Right ventricle myocardium superior (tissue), 1 donor: ENCODE measurements at places on chromosomes 5 and 9. TPM values are rescaled to one million over a fixed set of nuclear protein-coding genes. Genes with fewer than 3 reads are reported as not detected.
A peak's percentile ranks its signal among the peaks of the same experiment; 100 is the strongest.

- no peak for DNase-seq
These were observed 1.1 kb downstream of the LCN1 start for GRCh38 chr9:135522137-135522877.

- peak; percentile 57 for DNase-seq
These were observed 558.7 kb downstream of the ACTL7B start for GRCh38 chr9:108297073-108297472.

DNA sequence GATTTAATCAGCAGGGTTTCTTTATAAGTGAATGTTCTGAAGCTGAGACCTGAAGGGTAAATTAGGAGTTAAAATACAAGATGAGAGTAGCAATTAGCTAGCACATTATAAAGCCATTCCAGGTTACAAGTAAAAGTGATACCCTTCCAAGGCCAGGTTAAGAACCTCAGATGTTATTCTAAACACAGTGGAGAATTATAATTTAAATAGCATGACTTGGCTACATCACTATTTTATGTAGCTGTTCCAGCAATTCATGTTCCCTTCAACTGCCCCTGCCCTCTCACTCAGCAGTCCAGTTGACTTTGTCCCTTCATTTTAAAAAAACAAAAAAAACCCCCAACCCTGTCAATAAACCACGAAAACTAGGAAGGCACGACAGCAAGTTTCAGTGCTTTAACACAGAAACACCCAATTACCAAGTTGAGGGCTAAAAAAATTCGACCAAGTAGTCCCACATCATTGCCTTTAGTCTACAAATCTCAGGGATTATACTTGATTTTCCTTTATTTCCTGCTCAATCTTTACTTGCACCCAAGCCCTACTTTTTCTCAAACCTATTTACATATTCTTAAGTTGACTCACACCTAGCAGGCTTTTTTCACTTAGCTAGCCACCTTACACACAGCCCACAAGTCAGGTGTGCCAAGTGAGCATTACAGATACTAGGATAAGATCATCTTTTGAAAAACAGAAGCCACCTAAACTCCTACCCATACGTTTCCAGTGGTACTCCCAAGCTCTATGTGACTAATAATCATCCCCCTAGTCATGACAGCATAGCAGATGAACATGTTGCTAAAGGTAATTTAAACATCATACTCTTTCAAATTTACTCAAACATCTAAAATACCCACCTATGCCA, 3.4 kb downstream of the RPL37 start:
- DNase-seq = no peak

DNA sequence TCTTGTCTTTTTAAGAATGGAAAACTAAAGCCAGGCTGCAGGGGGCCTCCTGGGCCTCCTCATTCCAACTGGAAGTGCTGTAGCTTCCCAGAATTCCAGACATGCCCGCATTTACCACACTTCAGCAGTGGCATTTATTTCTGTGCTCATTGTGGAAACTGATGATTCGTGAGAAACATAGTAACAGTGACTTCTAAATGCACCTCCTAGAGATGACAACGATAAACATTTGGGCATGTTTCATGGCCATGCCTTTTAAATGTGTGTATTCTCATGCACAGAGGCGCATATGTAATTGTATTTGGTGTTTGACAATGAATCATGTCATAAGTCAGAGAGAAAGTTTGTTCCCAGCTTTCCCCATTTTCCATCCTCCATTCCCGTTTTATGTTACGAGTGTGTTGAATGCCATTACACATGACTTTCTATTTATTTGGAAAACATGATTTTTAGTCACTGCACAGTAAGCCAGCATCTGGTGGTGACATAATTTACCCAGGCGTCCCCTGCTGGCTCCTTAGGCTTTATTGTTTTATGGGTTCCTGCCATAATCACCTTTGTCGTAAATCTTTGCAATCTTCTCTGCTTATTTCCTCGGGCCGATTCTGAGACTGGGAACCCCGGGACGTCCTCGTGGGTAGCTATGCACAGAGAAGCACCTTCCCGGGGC, 68.8 kb upstream of the FCN2 start:
- no peak for DNase-seq

- no peak for DNase-seq
These were observed 35.8 kb downstream of the CDH6 start for GRCh38 chr5:31229266-31229665.

GRCh38 chr9:129078691-129079503, 2.0 kb upstream of the DOLPP1 start:
- DNase-seq = no peak

DNA sequence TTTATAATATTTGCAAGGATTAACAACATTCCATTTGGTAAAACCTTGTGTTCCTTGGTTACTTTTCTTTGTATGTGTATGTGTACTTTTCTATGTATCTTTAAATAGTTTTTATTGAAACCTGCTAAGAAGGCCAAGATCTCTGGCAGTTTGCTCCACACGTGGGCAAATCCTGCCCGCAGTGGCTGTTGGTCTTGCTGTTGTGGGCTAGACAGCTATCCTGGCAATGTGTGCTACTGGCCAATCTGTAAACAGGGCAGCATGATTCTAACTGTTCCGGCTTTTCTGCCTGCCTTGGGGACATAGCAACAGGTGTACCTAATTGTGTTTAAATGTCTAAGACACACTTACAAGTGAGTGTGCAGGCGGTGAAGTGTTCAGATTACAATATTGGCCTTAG, 286.6 kb downstream of the RFX3 start:
- no peak for DNase-seq

- DNase-seq = no peak
These were observed 38.7 kb downstream of the PLEKHG4B start for GRCh38 chr5:130601-131131.

- DNase-seq = peak; percentile 53
These were observed 722 bp downstream of the TBC1D9B start for GRCh38 chr5:179906795-179907555.

GRCh38 chr5:176899946-176900779, 1.0 kb upstream of the HK3 start:
- no peak for DNase-seq

- no peak for DNase-seq
These were observed 411.0 kb downstream of the MAT2B start for GRCh38 chr5:163916376-163916775.

- DNase-seq = no peak
These were observed 3.3 kb downstream of the MUSK start for GRCh38 chr9:110671849-110672248.

GRCh38 chr9:96617439-96618185, 2.0 kb downstream of the CDC14B start:
- DNase-seq = no peak

- DNase-seq = no peak
These were observed 5.5 kb upstream of the STOML2 start for GRCh38 chr9:35108461-35108860.

DNA sequence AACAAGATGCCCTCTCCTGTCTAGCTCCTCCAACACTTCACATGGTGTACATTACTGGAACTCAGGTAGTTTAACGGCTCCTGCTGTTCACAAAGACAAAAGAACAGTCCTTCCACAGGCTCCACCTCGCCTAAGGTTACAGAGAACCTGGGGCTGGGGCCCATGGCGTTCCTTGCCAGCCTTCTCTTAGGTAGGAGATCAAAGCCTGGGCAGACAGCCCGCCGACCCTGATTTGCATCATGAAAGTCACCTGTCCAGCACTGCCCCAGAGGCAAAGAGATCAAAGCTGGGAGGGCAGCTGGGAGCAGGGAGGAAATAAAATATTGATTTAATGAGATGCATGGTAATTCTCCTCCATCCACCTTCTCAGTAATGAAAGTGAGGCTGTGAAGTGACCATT, 115.0 kb upstream of the SLIT3 start:
- no peak for DNase-seq

- DNase-seq = peak; percentile 53
These were observed 32.1 kb downstream of the TRMO start for GRCh38 chr9:97889941-97890887.

DNA sequence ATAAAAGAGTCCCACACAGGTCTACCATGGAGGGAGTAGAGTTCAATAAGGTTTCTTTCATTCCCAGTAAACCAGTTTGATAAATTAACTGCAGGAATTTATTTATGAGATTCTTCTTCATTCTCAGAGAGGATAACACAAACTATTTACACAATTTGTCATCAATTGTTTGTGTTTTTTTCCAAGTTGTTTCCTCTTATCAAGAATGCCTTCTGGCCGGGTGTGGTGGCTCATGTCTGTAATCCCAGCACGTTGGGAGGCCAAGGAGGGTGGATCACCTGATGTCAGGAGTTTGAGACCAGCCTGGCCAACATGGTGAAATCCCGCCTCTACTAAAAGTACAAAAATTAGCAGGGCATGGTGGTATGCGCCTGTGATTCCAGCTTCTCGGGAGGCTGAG, 216.7 kb downstream of the MLLT3 start:
- DNase-seq = no peak

GRCh38 chr5:135831851-135832555, 2.5 kb upstream of the SLC25A48 start:
- DNase-seq = peak; percentile 22

DNA sequence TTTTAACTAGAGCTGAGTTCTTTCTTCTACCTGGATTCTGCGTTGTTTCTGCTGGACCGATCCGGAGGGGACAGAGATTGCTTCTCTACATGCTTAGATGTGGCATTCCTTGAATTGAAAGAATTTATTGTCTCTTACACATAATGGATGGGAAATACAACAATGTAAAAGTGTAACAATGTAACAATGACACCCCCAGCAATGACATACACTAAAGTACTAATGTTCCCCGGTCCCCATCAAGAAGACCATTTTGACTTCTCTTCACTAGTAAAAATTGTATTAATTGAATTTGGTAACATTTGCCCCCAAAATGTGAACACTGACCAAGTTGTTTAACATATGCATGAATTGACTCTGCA, 760.2 kb downstream of the TAF11L14 start:
- DNase-seq = no peak

DNA sequence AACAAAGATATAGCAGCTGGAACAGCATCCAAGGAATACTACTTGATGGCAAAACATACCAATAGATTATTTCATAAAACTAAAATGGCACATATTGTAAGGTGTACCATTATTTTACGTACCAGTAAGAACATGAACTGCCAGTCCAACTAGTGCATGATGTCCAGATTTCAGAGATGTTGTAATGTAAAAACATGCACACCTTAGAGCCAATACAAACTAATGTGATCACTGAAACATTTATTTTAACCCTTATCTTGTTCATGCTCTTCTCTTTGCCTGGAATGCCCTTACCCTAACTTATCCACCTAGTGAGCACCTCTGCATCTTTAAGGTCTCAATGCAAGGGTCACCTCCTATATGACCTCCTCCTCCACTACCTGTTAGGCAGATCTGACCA, 172.0 kb downstream of the GLIS3 start:
- no peak for DNase-seq

Gene NOXA1
- 1.7 TPM for total RNA-seq

Gene SPATA31C2
- total RNA-seq = not detected

Gene PAPPA
- total RNA-seq = 1.2 TPM

Gene SNCAIP
- total RNA-seq = 1.2 TPM

Gene SLC6A7
- not detected for total RNA-seq

Gene CRAT
- 85.4 TPM for total RNA-seq

Gene PPP1R26
- 23.3 TPM for total RNA-seq

Gene TBC1D13
- 16.6 TPM for total RNA-seq

Gene RNF20
- 40.9 TPM for total RNA-seq
